ENCODE measurements at places on chromosomes 7 and 10. TPM values are rescaled to one million over a fixed set of nuclear protein-coding genes. Genes with fewer than 3 reads are reported as not detected.

GRCh38 chr7:134433430-134433829 lies 25.5 kb downstream of the AKR1B1 start:
- ATAC-seq = no peak

DNA sequence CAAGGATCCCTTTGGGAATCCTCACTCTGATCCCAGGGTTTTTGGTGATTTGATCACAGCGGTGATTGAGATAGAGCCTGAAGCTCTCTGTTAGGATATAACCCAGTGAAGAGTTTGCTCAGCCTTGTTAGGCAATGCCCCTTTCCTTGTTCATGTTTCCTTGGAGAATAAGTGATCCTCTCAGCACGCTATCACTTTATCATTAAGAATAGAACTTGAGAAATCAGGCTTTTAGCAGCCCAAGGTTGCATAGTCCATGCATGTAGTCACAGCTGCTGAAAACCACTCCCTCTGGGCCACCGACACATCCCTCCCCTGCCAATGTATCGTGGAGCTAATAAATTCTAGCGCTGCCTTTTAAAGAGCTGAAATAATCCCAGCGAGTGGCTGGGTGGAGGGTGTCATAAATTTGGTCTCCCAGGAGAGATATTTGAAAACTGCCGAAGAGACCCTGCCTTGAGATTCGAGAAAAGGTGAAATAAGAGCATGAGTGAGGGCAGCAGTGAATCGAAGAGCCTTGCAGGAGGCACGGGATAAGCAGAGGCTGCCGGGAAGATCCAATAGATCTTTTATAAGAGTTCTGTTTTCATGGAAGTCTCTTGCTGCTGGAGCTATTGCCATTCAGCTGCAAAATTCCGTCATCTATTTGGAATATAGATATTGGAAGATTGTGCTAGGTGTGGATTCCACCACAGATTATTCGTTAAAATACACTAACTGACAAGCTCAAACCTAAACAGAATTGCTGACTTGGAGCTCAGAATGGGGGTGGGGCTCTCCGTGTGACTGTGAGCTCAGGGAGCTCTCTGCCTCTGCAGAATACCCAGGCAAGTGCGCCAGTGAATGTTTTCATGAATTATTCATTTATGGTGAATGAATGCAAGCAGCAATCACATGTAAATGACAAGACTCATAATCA lies 249.8 kb downstream of the TRIL start:
- ATAC-seq = peak; percentile 90

DNA sequence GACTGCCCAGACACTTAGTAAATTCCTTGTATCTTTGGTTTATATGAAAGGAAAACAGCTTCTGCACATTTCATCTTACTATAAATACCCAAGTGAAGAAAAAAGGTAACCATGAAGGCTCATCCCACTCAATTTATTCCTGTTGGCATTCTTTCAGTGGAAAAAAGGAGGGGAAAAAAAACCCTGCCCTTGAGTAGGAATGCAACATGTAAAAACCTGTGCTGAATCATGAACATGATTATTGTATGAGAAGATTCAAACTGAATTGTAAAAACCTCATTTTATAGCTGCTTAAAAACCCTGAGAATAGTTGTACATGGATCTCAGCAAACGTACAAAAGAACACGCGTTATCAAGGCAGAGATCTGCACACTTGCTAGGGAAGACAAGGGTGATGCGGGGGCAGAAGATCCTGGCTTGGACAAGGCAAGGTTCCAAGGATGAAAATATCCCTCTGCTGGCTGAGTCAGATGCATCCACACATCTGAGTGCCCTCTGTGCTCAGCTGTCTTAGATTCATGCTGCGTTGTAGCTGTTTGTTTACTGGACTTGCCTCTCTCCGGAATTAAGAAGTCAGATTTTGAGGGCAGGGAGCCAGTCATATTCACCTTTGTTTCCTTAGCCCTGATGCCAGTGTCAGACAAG lies 658.2 kb downstream of the PARD3 start:
- no peak for ATAC-seq

- peak; percentile 55 for ATAC-seq
Measured at GRCh38 chr10:7475046-7475911, 64.4 kb upstream of the SFMBT2 start.

Gene EPHA1
- not detected for total RNA-seq

Gene ADARB2
- 1.3 TPM for total RNA-seq

Gene ECHDC3
- total RNA-seq = 11.5 TPM

Gene CTAGE8
- not detected for total RNA-seq
